Naive thymus-derived CD8-positive, alpha-beta T cell (primary cell): ENCODE measurements at places on chromosomes 6 and 20.

DNA sequence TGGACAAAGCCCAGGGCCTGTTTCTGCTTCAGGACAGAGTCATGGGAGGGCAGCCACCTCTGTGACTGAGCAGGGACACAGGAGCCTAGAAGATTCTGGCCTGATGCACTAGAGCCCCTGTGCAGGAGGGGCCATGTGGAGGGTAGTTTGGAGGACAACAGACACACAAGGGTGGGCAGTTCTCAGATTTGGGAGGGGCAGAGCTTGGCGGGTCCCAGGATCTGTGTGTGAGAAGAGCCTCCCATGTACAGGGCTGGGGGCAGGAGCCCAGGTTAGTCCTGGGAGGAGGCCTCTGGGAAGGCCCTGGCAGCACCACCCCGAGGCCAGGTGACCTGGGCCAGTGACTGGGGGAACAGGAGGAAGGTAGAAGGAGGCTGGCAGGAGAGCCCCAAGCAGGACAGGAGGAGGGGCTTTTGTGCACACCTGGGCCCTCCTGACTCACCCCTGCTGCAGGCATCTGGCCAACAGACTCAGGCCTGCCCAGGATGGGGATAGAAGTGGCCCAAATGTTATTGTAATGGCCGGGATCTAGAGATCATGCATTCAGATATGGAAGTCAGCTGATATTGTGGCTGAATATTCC is 1.4 kb upstream of the ULBP3 start:
- H3K4me3 ChIP-seq, result peak overlapping the region; percentile 31
- peaks cover 9% of the 10 kb centered on the region for H3K27me3 ChIP-seq
- no peak for DNase-seq

DNA sequence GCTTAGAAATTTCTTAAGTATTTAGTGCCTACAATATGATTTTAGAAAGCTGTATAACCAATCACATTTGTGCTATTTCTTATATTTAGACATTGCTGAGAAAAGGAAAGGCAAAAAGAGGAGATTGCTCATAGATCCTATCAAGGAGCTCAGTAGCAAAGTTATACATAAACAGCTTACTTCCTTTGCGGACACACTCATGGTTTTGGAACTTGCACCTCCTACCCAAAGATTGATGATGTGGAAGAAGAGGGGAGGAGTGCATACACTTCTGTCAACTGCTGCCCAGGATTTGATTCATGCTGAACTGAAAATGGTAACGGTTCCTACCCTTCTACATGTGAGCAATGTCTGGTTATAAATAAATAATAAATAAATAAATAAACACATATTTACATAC is 16.7 kb downstream of the RAD21L1 start:
- no peak overlapping the region for H3K4me3 ChIP-seq
- H3K36me3 ChIP-seq, result no peaks in the 10 kb centered on the region
- H3K27me3 ChIP-seq, result peaks cover 12% of the 10 kb centered on the region
- H3K4me1 ChIP-seq, result peaks cover 1% of the 10 kb centered on the region
- no peak overlapping the region for H3K27ac ChIP-seq

GRCh38 chr6:100780648-100781047 is 100.5 kb downstream of the ASCC3 start:
- H3K4me3 ChIP-seq, result no peak overlapping the region
- no peak for DNase-seq
- peaks cover 19% of the 10 kb centered on the region for H3K36me3 ChIP-seq
- H3K27ac ChIP-seq, result no peak overlapping the region

DNA sequence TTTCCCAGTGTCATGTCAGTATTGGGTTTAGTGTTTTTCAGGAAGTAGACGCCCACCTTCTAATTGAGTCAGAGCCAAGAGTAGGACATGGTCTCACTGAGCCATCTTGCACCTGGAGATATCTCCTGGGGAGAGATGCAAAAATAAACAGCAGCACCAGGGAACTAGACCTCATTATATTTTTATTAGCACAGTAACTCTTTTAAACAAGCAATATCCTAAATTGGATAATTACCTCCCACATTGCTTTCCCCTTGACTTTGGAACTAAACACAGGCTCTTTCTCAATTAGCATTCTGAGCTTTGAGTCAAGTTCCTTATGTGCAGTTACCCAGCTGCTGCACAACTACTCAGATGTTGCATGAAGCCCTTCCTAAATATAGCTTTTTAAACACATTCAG is 175.4 kb downstream of the IBTK start:
- H3K4me1 ChIP-seq, result no peaks in the 10 kb centered on the region
- DNase-seq, result no peak
- H3K4me3 ChIP-seq, result no peak overlapping the region

- no peak for DNase-seq
- no peaks in the 10 kb centered on the region for H3K4me1 ChIP-seq
- no peak overlapping the region for H3K4me3 ChIP-seq
- peaks cover 6% of the 10 kb centered on the region for H3K27me3 ChIP-seq
These were observed 27.6 kb downstream of the BANF2 start for GRCh38 chr20:17727351-17727750.

GRCh38 chr6:75775219-75775618 is 26.2 kb downstream of the MYO6 start:
- no peak for DNase-seq
- H3K27me3 ChIP-seq, result peaks cover 2% of the 10 kb centered on the region
- no peaks in the 10 kb centered on the region for H3K36me3 ChIP-seq
- no peaks in the 10 kb centered on the region for H3K4me1 ChIP-seq

GRCh38 chr20:33914919-33915318 is 78.8 kb upstream of the RALY start:
- peak; percentile 59 for DNase-seq
- peaks cover 6% of the 10 kb centered on the region for H3K4me1 ChIP-seq
- H3K27me3 ChIP-seq, result no peaks in the 10 kb centered on the region
- H3K4me3 ChIP-seq, result no peak overlapping the region

DNA sequence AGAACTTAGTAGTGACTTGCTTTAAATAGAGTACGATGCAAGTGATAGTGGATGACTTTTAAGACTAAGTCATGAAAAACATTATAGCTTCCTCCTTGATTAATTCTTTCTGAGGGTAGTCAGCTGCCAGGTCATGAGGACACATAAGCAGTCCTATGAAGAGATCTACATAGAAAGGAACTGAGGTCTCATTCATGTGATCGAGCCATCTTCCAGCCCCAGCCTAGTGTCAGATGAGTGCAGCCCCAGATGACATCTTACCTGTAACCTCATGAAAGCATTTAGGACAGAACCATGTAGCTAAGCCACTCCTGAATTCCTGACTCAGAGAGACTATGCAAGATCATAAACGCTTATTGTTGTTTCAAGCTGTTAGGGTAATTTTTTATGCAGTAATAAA is 67.7 kb downstream of the AK9 start:
- H3K27ac ChIP-seq, result no peak overlapping the region
- peaks cover 2% of the 10 kb centered on the region for H3K36me3 ChIP-seq
- H3K4me1 ChIP-seq, result peaks cover 11% of the 10 kb centered on the region
- no peak for DNase-seq

DNA sequence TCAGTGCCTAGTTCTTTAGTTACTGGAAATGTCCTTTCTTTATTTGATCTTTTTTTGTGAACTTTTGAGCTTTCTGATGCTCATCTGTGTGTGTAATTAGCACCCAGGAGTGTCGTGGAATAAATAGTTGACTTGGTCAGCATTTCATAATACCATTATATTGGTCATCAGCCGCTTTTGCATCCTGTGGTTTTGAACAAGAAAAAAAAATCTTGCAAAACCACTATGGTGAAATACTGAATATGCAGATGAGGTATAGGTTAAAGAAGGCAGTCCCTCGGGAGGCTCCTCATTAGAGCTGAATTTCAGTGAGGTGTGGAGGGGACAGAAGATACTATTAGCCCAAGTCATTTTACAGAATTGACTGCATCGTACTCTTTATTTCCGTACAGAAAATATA is 90.1 kb downstream of the FOXO3 start:
- no peak overlapping the region for H3K4me3 ChIP-seq
- peak overlapping the region; percentile 4 for H3K27ac ChIP-seq
- DNase-seq, result no peak
- H3K4me1 ChIP-seq, result peaks cover 61% of the 10 kb centered on the region
- H3K27me3 ChIP-seq, result no peaks in the 10 kb centered on the region

DNA sequence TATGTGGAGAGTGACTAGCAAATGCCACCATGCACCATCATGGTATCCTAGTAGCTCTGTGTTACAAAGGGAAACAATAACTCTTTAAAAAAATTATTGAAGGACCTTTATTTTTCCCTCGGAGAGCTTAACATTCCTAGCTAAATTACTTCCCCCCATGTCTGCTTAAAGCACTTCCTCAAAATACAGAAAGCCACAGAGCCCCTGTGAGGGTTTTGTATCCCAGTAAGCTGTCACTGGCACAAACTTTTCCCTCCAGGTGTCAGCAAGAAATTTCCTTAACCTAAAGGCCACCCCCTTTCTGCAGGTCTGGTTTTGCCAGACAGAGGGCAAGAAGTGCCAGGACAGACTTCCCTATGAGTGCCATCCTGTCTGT is 340.0 kb upstream of the PRDM1 start:
- H3K36me3 ChIP-seq, result no peaks in the 10 kb centered on the region
- DNase-seq, result no peak
- H3K27ac ChIP-seq, result no peak overlapping the region

DNA sequence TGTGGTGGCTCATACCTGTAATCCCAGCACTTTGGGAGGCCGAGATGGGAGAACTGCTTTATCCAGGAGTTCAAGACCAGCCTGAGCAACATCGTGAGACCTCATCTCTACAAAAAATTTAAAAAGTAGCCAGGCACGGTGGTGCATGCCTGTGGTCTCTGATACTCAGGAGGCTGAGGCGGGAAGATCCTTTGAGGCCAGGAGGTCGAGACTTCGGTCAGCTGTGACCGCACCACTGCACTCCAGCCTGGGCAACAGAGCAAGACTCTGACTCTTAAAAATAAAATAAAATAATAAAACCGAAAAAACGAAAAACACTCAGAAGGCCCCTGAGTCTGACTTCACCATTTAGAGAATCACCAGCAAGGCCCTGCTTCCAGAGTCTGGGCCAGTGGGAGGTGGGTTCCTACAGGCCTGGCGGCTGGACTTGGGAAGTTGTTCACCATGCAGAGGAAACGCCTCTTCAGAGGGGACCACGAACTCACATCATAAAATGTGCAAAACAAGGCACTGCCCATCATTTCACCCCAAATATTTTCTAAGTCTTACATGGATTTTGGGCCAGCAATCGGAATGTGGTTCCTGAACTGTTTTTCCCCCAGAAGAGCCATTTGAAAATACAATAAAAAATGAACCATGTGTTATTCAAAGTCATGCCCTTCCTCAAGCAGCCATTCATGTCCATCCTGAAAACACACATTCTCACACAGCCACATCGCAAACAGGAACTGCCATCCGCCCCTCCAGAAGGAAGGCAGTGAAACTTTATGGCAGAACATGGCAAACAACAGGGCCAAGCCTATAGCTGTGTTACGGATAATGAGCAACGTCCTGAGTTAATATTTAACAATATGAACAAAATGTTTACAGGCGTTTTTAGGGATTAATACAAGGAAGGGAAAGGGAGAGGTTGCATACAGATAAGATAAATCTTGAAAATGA is 57.8 kb downstream of the SLC22A23 start:
- H3K27me3 ChIP-seq, result no peaks in the 10 kb centered on the region
- no peak overlapping the region for H3K4me3 ChIP-seq
- no peak for DNase-seq
- H3K27ac ChIP-seq, result no peak overlapping the region
- no peaks in the 10 kb centered on the region for H3K4me1 ChIP-seq

- H3K27ac ChIP-seq, result no peak overlapping the region
- H3K36me3 ChIP-seq, result no peaks in the 10 kb centered on the region
- no peaks in the 10 kb centered on the region for H3K4me1 ChIP-seq
- no peak for DNase-seq
- no peaks in the 10 kb centered on the region for H3K27me3 ChIP-seq
These were observed 199.9 kb downstream of the EPHA7 start for GRCh38 chr6:93219447-93219846.
